ENCODE measurements at places on chromosomes 2 and 18.
A peak's percentile ranks its signal among the peaks of the same experiment; 100 is the strongest.

- no peak overlapping the region for H3K27ac ChIP-seq
- H3K27me3 ChIP-seq: no peaks in the 10 kb centered on the region
- peaks cover 3% of the 10 kb centered on the region for H3K36me3 ChIP-seq
- H3K4me1 ChIP-seq: peaks cover 1% of the 10 kb centered on the region
- DNase-seq: no peak
- H3K4me3 ChIP-seq: no peak overlapping the region
Observed at GRCh38 chr18:76962851-76963250, 140.5 kb downstream of the ZNF236 start.

GRCh38 chr2:8271461-8271860 lies 410.4 kb upstream of the ID2 start:
- H3K4me3 ChIP-seq: no peak overlapping the region
- no peak for DNase-seq
- no peaks in the 10 kb centered on the region for H3K4me1 ChIP-seq
- H3K36me3 ChIP-seq: no peaks in the 10 kb centered on the region

- H3K27me3 ChIP-seq: no peaks in the 10 kb centered on the region
- H3K36me3 ChIP-seq: no peaks in the 10 kb centered on the region
- DNase-seq: no peak
- no peak overlapping the region for H3K27ac ChIP-seq
- H3K4me1 ChIP-seq: no peaks in the 10 kb centered on the region
Observed at GRCh38 chr2:693606-694005, 16.4 kb upstream of the TMEM18 start.

DNA sequence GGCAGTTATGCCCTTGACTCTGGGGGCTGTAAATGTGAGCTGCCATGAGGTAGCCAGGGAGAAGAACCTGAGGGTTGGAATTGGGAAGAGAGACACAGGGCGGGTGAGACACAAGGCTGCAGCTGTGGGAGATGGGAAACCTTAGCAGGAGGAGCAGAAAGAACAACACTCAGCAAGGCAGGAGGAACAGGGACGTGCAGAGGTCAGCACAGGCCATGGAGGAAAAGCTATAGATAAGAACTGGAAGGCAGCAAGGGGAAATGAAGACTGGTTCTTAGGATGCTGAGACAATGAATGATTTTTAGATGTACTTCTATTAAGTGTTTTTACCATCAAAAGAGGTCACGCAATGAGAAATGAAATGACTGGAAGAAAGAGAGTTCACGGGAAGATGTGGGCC lies 80.2 kb downstream of the USP40 start:
- H3K4me3 ChIP-seq: no peak overlapping the region
- H3K27ac ChIP-seq: no peak overlapping the region
- DNase-seq: no peak
- H3K27me3 ChIP-seq: no peaks in the 10 kb centered on the region

DNA sequence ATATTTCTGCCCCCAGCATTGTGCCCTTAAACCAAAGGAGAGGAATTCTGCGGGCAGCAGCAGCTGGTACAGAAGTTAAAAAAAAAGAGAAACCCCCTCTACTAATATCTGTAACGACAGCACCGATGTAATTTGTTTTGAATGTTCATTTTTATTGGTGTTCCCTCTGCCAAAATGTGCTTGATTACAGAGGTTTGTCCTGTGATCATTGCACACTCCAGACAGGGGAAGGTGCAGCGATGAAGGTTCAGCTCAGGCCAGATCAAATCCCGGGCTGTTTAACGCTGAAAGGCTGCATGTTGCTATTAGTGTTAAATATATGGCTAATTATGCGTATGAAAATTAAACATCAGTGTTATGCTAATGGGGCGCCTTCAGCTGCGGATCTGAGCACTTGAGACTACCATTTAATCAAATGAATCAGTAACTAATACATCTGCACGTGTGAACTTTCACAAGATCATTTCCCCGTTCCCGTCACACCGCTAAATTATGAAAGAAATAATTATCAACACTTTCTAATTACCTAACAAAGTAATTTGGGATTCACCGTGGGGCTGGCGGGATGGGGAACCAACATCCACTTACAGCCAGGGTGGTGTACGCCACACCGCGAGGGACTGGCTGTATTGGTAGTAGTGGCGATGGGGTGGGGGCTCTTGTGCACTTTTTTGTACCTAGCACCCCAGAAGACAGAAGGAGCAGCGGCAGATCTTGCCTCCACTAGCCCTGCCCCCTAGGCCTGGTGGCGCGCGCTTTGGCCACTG lies 1.5 kb upstream of the DLX1 start:
- DNase-seq: no peak
- H3K27ac ChIP-seq: no peak overlapping the region
- no peaks in the 10 kb centered on the region for H3K36me3 ChIP-seq
- peaks cover 10% of the 10 kb centered on the region for H3K27me3 ChIP-seq
- peaks cover 11% of the 10 kb centered on the region for H3K4me1 ChIP-seq

- H3K36me3 ChIP-seq: no peaks in the 10 kb centered on the region
- no peak overlapping the region for H3K27ac ChIP-seq
- no peaks in the 10 kb centered on the region for H3K4me1 ChIP-seq
Observed at GRCh38 chr2:140355511-140356090, 1575.4 kb upstream of the NXPH2 start.

DNA sequence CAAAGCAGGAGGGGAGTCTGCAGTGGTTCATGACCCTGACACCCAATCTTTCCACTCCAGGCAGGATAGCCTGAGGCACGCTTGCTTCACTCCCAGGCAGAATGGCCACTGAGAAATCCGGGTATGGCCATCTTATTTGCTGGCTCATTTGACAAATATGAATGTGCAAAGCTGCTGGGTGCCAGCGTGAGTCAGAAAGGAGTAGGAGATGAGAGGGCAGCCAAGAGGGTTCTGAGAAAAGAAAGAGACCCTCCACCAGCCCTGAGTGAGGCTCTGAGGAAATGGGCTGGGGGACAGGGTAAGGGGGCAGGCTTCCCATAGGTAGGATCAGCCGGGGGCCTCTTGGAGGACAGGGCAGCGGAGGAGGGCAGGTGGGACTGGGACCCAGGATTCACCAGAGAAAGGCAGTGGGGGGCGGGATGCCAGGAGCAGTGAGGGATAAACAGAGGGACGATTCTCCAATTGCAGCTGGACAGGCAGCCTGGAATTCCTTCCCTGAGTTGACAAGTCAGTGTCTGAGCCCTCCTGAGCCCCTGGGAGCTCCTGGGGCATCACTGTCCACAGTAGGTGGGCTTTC lies 15.2 kb downstream of the RAMP1 start:
- no peaks in the 10 kb centered on the region for H3K4me1 ChIP-seq
- H3K36me3 ChIP-seq: no peaks in the 10 kb centered on the region
- no peaks in the 10 kb centered on the region for H3K27me3 ChIP-seq
- no peak overlapping the region for H3K4me3 ChIP-seq
- H3K27ac ChIP-seq: no peak overlapping the region

DNA sequence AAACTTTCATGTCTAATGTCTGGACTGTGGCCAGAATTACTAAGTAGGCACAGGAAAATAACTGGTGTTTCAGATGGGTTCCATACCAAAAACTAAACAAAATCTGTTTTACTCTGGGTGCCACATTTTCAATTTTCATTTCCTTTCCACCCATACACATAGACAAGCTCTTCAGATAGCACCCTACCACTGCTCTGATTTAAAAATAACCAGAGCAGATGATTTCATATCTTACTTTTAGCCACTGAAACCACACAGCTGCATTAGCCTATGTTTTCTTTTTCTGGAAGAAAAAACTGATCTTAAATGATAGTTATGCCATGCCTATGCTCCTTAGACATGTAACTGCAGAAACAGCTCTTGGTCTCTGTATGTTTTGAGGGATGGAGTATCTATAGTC lies 647.6 kb downstream of the CPS1 start:
- no peaks in the 10 kb centered on the region for H3K4me1 ChIP-seq
- H3K27me3 ChIP-seq: no peaks in the 10 kb centered on the region
- H3K27ac ChIP-seq: no peak overlapping the region
- no peaks in the 10 kb centered on the region for H3K36me3 ChIP-seq
- H3K4me3 ChIP-seq: no peak overlapping the region

DNA sequence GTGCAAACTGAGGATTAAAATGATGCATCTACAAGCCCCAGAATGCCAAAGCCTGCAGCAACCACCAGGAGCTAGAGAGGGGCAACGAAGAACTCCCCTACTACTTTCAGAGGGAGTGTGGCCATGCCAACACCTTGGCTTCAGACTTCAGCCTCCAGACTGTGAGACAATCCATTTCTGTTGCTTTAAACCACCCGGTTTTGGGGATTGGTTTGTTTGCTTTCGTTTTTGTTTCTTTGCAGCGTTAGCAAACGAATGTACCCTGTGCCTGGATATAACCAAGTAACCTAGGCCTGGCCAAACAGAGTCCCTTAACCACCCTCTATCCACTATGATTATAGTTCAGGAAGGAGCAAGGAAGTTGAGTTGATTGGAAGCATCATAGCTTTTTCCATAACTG lies 171.2 kb upstream of the NCK2 start:
- no peak overlapping the region for H3K27ac ChIP-seq
- no peaks in the 10 kb centered on the region for H3K27me3 ChIP-seq

GRCh38 chr2:217951521-217952247 lies 51.1 kb downstream of the TNS1 start:
- no peaks in the 10 kb centered on the region for H3K27me3 ChIP-seq
- no peak overlapping the region for H3K4me3 ChIP-seq
- peaks cover 5% of the 10 kb centered on the region for H3K4me1 ChIP-seq
- no peaks in the 10 kb centered on the region for H3K36me3 ChIP-seq
- no peak for DNase-seq

- H3K36me3 ChIP-seq: no peaks in the 10 kb centered on the region
- H3K27me3 ChIP-seq: no peaks in the 10 kb centered on the region
- no peak overlapping the region for H3K27ac ChIP-seq
- DNase-seq: no peak
- no peaks in the 10 kb centered on the region for H3K4me1 ChIP-seq
- H3K4me3 ChIP-seq: no peak overlapping the region
Observed at GRCh38 chr2:156837635-156838370, 401.6 kb downstream of the GPD2 start.

- no peaks in the 10 kb centered on the region for H3K36me3 ChIP-seq
- no peak for DNase-seq
- H3K27me3 ChIP-seq: no peaks in the 10 kb centered on the region
- H3K4me3 ChIP-seq: no peak overlapping the region
- no peak overlapping the region for H3K27ac ChIP-seq
- H3K4me1 ChIP-seq: no peaks in the 10 kb centered on the region
Observed at GRCh38 chr2:144382849-144383248, 137.1 kb downstream of the ZEB2 start.

DNA sequence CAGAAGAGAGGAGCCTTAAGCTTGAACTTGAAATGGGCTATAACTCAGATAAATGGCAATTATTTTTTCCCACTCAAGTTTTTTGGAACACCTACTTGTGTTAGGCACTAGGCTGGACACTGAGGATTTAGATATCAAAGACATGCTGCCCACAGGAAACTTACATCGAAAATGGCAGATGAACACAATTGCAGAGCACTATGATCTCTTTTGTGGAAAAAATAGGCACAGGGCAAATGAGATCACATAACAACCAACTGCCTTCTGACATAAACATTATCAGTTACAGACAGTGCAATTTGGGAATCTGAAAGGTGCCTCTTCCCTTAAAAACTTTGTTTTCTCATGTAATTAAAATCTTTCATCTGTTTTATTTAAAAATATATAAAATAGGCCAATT lies 3.8 kb upstream of the IRS1 start:
- no peak for DNase-seq
- no peaks in the 10 kb centered on the region for H3K27me3 ChIP-seq
- no peaks in the 10 kb centered on the region for H3K36me3 ChIP-seq
- no peak overlapping the region for H3K4me3 ChIP-seq

- no peak overlapping the region for H3K4me3 ChIP-seq
- peaks cover 16% of the 10 kb centered on the region for H3K4me1 ChIP-seq
- no peaks in the 10 kb centered on the region for H3K27me3 ChIP-seq
- DNase-seq: no peak
- no peak overlapping the region for H3K27ac ChIP-seq
Observed at GRCh38 chr2:86216575-86217555, 17.6 kb downstream of the MRPL35 start.

GRCh38 chr2:72994282-72994990 lies 77.1 kb downstream of the SFXN5 start:
- peaks cover 8% of the 10 kb centered on the region for H3K4me1 ChIP-seq
- no peaks in the 10 kb centered on the region for H3K27me3 ChIP-seq
- peak overlapping the region; percentile 54 for H3K27ac ChIP-seq
- DNase-seq: no peak
- no peak overlapping the region for H3K4me3 ChIP-seq

DNA sequence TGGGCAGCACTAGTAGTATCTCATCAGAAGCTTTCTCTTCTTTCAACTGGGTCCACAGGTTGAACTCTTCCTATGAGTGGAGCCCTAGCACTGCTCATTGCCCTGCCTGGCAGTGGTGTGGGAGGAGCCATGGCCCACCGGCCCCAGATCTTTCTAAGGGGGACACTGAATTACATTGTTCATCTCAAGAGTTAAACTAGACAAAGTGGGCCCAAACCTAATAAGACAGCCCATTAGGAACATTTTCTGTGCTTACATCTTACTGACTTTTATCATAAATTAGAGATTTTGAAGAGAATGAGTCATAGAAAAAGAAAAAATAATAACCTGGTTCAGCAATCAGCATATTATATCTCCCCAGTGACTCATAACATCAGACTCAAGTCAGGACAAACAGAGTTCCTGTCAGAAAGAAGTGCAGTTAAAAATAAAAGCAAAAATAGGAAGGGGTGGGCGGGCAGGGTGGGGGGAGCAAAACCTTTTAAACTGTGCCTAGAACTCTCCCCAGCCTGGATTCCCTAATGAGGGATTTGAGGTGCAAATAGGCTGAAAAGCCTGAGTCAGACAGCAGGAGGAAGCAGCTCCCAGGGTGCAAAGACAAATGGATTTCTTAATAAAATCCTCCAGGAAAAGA lies 161.6 kb upstream of the TRIB2 start:
- no peak overlapping the region for H3K27ac ChIP-seq
- H3K27me3 ChIP-seq: no peaks in the 10 kb centered on the region
- DNase-seq: no peak
- no peak overlapping the region for H3K4me3 ChIP-seq
- H3K36me3 ChIP-seq: no peaks in the 10 kb centered on the region
- H3K4me1 ChIP-seq: no peaks in the 10 kb centered on the region

All from liver (tissue), 10 donors.